ENCODE measurements at places on chromosomes 16 and 17. TPM values are rescaled to one million over a fixed set of nuclear protein-coding genes. Genes with fewer than 3 reads are reported as not detected.
A peak's percentile ranks its signal among the peaks of the same experiment; 100 is the strongest.

- H3K36me3 ChIP-seq, result no peaks in the 10 kb centered on the region
- no peak for DNase-seq
- no peak overlapping the region for H3K4me3 ChIP-seq
- peaks cover 42% of the 10 kb centered on the region for H3K4me1 ChIP-seq
- no peaks in the 10 kb centered on the region for H3K27me3 ChIP-seq
- peak overlapping the region; percentile 95 for H3K27ac ChIP-seq
Observed at GRCh38 chr17:81418710-81419318, 23.6 kb downstream of the BAHCC1 start.

- no peak overlapping the region for H3K27ac ChIP-seq
- H3K4me3 ChIP-seq, result no peak overlapping the region
- no peak for DNase-seq
- H3K4me1 ChIP-seq, result no peaks in the 10 kb centered on the region
Observed at GRCh38 chr17:21200590-21201297, 13.2 kb downstream of the TMEM11 start.

GRCh38 chr16:54050459-54051210 is 236.0 kb downstream of the IRX3 start:
- H3K36me3 ChIP-seq, result no peaks in the 10 kb centered on the region
- H3K4me1 ChIP-seq, result peaks cover 24% of the 10 kb centered on the region
- H3K4me3 ChIP-seq, result no peak overlapping the region
- peak; percentile 15 for DNase-seq

- no peaks in the 10 kb centered on the region for H3K4me1 ChIP-seq
- DNase-seq, result no peak
- no peaks in the 10 kb centered on the region for H3K27me3 ChIP-seq
- no peaks in the 10 kb centered on the region for H3K36me3 ChIP-seq
- no peak overlapping the region for H3K4me3 ChIP-seq
Observed at GRCh38 chr17:28874750-28875149, 19.9 kb downstream of the ERAL1 start.

- H3K27me3 ChIP-seq, result no peaks in the 10 kb centered on the region
- no peak overlapping the region for H3K27ac ChIP-seq
- no peak overlapping the region for H3K4me3 ChIP-seq
- no peaks in the 10 kb centered on the region for H3K36me3 ChIP-seq
- H3K4me1 ChIP-seq, result no peaks in the 10 kb centered on the region
Observed at GRCh38 chr17:74161503-74161875, 42.0 kb upstream of the RPL38 start.

DNA sequence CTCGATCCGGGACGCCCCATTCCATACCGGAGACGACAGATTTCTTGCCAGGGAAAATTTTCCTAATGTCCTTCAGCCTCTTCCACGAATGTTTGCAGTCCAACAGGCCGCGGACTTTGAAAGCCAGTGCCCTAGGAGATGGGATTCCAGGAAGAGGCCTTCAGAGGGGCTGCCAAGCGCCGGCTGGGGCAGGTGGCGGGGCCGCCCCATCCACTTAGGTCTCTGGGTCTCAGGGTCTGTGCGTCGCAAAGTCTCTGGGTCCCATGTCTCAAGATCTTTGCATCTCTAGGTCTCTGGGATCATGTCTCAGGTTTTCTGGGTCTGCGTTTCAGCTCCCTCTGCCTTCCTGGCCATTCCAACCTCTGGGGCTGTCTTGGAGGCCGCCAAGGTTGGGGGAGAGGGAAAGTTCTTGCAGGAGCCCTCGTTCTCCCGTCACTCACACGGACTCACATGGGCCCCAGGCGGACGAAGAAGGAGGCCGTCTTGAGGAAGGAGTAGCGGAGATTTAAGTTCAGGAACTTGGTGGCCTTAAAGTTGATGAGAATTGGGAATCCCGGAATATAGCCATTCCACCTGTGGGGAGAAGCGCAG is 7.2 kb downstream of the ALOX12B start:
- H3K27me3 ChIP-seq, result peaks cover 9% of the 10 kb centered on the region
- DNase-seq, result no peak
- H3K4me1 ChIP-seq, result peaks cover 5% of the 10 kb centered on the region
- H3K4me3 ChIP-seq, result no peak overlapping the region
- no peaks in the 10 kb centered on the region for H3K36me3 ChIP-seq
- H3K27ac ChIP-seq, result peak overlapping the region; percentile 10

- H3K4me1 ChIP-seq, result no peaks in the 10 kb centered on the region
- no peak overlapping the region for H3K4me3 ChIP-seq
- H3K27me3 ChIP-seq, result no peaks in the 10 kb centered on the region
- no peak for DNase-seq
- no peaks in the 10 kb centered on the region for H3K36me3 ChIP-seq
Observed at GRCh38 chr16:56269281-56269680, 78.0 kb downstream of the GNAO1 start.

- DNase-seq, result no peak
- H3K27ac ChIP-seq, result peak overlapping the region; percentile 95
- no peak overlapping the region for H3K4me3 ChIP-seq
- H3K27me3 ChIP-seq, result no peaks in the 10 kb centered on the region
- peaks cover 61% of the 10 kb centered on the region for H3K4me1 ChIP-seq
Observed at GRCh38 chr17:77480509-77481215, 339.9 kb downstream of the SEC14L1 start.

- no peaks in the 10 kb centered on the region for H3K4me1 ChIP-seq
- H3K36me3 ChIP-seq, result no peaks in the 10 kb centered on the region
- no peak overlapping the region for H3K4me3 ChIP-seq
- no peak for DNase-seq
Observed at GRCh38 chr17:73462823-73463222, 151.0 kb upstream of the CDC42EP4 start.

GRCh38 chr17:73867056-73867455 is 222.8 kb upstream of the SDK2 start:
- H3K36me3 ChIP-seq, result no peaks in the 10 kb centered on the region
- no peaks in the 10 kb centered on the region for H3K4me1 ChIP-seq
- H3K4me3 ChIP-seq, result no peak overlapping the region
- H3K27ac ChIP-seq, result no peak overlapping the region
- H3K27me3 ChIP-seq, result no peaks in the 10 kb centered on the region

- DNase-seq, result no peak
- H3K36me3 ChIP-seq, result no peaks in the 10 kb centered on the region
- H3K27ac ChIP-seq, result no peak overlapping the region
- H3K4me1 ChIP-seq, result no peaks in the 10 kb centered on the region
- H3K27me3 ChIP-seq, result no peaks in the 10 kb centered on the region
Observed at GRCh38 chr17:67082107-67082506, 37.8 kb downstream of the CACNG1 start.

The FOXO3B gene
- 7.9 TPM for total RNA-seq

The KRTAP3-1 gene
- not detected for total RNA-seq

The CLEC16A gene
- 19.7 TPM for total RNA-seq

The NAT9 gene
- 29.2 TPM for total RNA-seq

The ZACN gene
- total RNA-seq, result not detected

All from hepatocyte (in vitro differentiated cells).